SW 1271 (cell line): ENCODE measurements at places on chromosomes 3 and 15.
A peak's percentile ranks its signal among the peaks of the same experiment; 100 is the strongest.

DNA sequence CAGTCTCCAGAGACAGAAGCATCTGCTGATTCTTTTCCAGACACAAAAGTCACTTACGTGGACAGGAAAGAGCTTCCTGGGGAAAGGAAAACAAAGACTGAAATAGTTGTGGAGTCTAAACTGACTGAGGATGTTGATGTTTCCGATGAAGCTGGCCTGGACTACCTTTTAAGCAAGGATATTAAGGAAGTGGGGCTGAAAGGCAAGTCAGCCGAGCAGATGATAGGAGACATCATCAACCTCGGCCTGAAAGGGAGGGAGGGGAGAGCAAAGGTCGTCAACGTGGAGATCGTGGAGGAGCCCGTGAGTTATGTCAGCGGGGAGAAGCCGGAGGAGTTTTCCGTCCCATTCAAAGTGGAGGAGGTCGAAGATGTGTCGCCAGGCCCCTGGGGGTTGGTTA is 25.4 kb downstream of the SYNM start:
- no peak for DNase-seq

- DNase-seq = no peak
Measured at GRCh38 chr3:25902586-25902985, 112.7 kb downstream of the OXSM start.

GRCh38 chr15:73081321-73081958 is 29.2 kb downstream of the NEO1 start:
- peak; percentile 6 for DNase-seq

DNA sequence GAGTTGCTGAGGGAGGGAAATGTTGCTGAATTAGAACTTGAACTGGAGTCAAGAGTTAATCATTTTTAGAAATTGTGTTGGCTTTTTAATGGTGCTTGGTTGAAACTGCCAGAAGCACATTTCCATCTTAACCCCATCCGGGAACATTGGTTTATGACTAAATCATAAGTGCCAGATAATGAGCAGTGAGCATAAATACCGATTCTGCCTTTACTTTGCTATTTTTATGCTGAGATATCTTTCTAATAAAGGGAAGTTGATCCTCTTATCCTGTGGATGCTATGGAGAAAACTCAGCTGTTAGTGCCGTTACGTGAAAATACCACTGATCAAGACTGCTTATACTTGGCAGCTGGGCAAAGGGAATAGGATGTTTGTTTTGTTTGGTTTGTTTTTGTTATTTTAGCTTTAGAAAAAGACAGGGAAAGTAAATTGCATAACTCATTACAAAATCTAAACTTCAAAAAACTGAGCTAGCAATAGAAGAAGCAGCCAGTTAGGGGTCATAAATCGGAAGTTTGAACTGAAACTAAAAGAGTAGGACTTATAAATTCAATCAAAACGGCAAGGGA is 813.1 kb downstream of the NAALADL2 start:
- no peak for DNase-seq

DNA sequence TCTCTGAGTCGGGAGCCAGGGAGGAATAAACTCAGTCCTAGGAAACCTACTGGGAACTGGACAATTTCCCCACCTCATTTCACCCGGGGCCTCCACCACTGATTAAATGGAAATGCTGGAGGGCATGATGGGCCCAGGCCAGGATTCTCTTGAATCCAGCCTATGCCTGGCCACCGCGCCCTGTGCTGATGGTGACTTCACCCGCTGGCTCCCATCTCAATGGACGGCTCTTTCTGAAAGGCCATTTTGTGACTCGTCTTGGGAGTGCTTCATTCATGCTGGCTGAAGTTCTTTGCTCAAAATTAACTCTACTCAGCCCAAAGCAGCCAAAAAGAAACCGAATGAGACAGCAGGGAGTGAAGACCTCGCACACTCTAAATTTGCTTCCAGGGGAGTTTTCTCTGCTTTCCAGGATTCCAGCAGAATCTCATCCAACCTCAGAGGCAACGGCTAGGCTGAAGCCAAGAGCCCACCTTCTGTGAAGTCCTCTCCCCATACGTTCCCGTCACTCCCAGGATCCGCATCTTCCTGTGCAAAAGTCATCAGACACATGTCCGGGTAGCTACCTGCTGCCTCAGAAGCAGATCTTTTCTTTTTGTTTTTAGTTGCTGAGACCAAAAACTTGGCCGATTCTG is 266.0 kb upstream of the ICE2 start:
- no peak for DNase-seq

DNA sequence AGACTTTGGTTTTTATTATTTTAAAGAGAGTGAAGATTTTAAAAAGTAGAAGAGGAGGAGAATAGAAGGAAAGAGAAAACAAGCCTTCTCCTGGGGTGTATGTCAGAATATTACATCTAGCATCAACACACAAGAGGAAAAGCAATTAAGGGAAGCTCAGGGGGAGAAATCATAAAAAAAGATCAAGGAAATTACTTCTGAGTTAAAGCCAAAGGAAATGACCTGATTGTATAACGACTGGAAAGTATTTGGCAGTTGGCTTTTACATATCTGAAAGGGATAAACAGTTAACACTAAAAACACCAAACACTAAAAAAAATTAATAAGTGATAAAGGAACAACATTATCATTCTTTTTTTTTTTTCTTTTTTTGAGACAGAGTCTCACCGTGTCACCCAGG is 58.4 kb downstream of the CPNE4 start:
- DNase-seq = no peak

GRCh38 chr3:39103324-39103693 is 4.1 kb downstream of the GORASP1 start:
- DNase-seq = no peak

GRCh38 chr15:98443526-98443925 is 204.8 kb upstream of the IGF1R start:
- DNase-seq = no peak
